Activated CD4-positive, alpha-beta T cell treated with anti-CD3 and anti-CD28 coated beads for 48 hours (primary cell): ENCODE measurements at places on chromosomes 7 and 10.

GRCh38 chr10:133168617-133169031 is 8.6 kb downstream of the KNDC1 start:
- DNase-seq: no peak

GRCh38 chr7:157692460-157693011 is 355.7 kb downstream of the DNAJB6 start:
- no peak for DNase-seq

DNA sequence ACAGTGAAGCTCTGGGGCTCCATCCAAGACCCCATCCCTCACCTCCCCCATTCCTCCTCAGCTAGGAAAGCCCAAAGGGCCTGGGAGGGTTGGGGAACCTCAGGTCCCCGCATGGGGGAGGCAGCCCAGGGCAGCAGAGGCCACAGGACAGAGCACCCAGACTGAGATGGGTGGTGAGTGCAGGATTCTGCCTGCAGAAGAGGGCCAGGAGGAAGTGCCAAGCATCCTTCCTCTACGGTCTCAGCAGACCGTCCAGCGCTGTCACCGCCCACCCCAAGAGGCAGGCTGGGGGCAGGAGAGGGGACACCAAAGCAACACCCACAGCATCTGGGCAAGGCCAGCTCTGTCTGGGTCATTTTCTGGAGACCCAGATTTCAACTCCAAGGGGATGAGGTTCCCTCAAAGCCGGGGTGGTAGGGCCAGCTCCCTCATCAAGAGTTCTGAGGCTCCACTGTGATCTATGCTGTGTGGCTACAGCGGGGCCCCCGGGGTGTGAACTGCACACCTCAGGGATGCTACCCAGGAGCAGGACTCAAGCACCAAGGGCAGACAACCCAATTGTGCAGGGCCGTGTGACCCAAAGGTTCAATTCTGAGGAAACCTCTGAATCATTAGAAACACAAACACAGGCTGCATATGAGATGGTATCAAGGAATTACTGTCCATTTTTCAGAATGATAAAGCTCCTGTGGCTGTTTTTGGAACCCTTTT is 46.8 kb downstream of the CAMK2B start:
- DNase-seq: peak; percentile 20

- DNase-seq: no peak
These were observed 47.8 kb downstream of the IPMK start for GRCh38 chr10:58219875-58220274.

DNA sequence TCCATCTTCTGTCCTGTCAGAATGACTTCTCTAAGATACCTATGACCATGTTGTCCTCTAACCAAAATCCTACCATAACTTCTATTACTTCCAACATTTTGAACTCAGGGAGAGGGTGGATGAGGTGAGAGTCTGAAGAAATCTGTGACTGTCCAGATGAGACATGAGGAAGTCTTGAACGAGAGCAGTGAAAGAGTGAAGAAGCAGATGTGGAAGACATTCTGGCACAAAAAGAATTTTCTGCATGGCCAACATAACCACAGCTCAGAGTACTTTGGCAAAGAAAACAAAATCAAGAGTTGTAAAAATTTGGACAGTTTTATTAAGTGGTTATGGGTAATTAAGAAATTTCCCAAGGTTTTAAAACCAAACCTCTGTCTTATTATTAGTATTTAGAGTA is 141.6 kb downstream of the CPEB3 start:
- DNase-seq: no peak

DNA sequence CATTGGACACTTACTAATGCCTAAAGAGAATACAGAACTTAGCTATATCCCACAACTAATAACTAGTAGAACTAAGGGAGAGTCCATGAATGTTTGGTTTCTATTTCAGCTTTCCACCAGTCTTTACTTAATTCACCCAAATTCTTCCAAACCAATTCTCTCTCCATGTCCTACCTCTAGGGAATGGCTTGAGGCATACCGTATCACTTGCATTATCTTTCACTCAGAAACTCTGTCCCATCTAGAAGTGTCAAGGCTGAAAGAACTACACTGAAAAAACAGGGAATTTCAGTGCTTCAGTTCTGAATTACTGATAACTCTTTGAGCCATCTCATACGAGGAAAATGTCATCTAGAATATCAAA is 758 bp downstream of the TMEM168 start:
- DNase-seq: no peak

DNA sequence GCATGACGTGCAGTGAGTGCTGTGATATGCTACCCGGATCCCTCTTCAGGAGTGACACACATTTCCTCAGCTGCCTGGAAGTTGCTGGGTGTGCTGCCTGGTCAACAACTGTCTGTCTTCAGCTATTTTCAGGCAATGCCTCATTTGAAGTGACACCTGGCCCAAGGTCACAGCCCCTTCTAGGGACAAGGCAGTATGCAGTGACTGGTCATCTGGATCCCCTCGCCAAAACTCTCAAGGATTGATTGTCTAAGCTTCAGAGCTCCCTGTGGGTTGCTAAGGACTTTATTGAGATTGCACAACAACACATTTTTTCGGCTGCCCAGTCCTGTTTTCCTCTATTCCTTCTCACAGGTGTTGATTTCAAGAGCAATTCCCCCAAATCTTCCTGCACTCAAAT is 108.8 kb downstream of the GNAI1 start:
- no peak for DNase-seq

- no peak for DNase-seq
These were observed 13.0 kb upstream of the INSIG1 start for GRCh38 chr7:155284496-155285274.

- no peak for DNase-seq
These were observed 223.8 kb downstream of the DYNC1I1 start for GRCh38 chr7:95996174-95996573.

DNA sequence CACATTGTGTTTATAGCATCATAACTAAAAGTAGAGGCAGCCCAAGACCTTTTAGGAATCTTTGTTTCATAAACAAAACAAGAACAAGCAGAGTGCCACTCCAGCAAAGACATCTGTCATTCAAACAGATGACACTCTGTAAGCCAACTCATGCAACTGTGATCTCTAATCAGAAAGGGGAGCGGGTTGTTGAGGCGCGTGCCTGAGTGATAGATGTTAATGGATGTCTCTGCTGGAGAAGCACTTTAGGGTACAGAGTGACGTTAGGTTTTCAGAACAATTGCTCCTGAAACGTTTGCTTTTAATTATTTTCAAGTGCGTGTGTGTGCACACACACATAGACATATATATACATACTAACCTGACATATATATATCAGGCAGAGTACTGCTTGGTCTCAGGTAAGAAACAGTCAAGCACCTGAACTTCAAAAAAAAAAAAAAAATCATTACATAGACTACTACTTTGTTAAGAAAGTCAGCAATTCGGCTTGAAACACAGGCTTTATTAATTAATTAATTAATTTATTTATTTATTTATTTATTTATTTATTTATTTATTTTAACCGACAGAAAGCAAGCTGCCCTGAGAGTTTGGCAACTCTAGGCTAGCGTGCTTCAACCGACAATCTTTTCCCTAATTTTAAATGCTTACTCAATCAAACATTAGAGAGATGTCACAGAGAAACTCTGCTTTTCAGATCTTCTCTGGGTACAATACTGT is 109.1 kb downstream of the POU6F2 start:
- DNase-seq: no peak

DNA sequence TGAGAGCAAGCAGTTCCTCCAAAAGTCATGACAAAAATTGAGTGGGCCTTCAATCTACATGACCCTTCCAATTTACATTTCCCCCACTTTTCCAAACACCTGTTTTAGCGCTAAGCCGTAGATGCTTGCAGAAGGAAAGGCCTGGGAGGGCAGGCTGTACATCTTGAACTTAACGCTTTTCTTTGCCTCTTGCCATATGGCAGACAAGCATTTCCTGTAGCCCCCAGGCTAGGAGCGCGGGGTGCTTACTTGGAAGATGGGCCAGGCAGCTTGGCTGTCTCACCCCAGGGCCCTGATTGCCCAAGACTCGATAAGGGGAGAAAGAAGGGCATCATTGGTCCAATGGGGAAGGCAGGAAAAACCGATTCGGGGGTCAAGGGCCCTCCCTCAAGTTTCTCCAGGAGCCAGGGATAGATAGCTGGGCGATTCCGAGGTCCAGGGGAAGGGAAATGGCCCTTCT is 1.8 kb downstream of the HOXA10 start:
- DNase-seq: peak; percentile 4

DNA sequence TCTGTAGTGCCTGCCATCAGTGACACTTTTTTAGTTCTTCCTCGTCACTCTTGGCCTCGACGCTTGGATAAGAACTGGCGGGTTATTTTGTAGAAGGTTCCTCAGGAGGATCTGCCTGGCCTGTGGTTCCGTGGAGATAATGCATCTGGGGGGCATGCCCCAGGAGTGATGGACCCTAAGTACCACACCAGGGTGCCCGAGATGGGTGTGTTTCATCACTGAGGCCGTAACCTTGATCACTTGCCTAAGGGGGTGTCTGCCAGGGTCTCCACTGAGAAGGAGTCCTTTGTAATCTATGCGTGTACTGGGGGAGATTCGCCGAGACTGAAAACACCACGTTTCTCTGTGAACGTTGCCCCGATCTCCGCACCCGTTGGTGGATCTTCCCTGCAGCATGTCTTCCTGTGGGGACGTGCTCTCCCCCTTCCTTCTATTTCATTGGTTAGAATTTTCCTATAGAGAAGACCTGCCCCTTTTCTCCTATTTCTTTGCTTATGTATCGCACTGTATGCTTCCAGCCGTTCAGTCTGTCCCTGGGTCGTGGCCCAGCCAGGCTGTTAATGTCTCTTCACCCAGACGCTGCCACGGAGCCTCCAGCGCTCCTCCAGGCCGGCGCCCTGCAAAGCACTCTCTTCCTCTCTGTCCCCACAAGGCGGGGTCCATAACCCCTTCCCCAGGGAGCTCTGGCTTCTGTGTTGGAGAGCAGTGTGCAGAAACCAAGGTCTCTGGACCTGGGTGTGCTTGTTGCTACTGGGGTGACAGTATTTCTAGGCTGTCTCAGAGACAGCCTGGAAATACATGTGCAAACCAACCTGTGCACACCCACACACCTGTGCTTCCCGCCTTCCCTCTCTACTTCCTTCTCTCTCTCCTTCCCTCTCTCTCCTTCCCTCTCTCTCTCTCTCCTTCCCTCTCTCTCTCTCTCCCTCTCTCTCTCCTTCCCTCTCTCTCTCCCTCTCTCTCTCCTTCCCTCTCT is 14.4 kb upstream of the DPYSL4 start:
- DNase-seq: no peak

DNA sequence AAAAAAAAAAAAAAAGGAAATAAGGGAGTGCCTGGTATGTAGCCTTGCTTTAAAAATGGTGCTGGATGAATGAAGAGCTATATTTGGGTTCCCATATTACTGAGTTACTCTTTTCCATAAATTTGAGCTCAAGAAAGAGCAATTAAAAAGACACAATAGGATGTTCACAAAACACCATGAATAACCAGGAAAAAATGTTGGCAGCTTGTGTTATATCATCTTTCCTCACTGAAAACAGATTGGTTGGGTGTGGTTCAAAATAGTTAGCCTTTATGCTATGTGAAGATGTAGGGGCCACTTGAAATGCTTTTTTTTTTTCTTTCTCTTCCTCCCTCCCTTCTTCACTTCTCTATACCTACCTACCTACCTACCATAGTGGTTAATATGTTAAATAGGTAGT is 256.9 kb downstream of the STK31 start:
- DNase-seq: no peak

DNA sequence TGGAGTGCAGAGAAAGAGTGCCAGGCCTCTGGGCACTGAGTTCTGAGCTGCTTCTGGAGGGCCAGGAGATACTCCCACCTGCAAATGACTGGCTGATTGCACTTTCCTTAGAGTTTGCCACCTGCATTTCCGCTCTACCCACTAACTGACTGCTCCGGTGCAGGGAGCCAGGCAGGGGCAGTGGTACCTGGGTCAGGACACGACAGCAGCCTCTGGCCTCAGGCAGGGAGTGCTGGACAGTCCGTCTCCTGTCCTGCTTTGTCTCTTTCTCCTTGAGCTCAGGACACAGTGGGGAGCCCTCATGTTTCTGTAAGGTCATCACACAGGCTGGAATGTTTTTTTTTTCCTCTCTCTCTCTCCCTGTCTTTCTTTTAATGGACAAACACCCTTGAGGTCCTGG is 252.0 kb downstream of the DPP6 start:
- DNase-seq: no peak

GRCh38 chr7:38052786-38053185 is 125.3 kb upstream of the STARD3NL start:
- no peak for DNase-seq

DNA sequence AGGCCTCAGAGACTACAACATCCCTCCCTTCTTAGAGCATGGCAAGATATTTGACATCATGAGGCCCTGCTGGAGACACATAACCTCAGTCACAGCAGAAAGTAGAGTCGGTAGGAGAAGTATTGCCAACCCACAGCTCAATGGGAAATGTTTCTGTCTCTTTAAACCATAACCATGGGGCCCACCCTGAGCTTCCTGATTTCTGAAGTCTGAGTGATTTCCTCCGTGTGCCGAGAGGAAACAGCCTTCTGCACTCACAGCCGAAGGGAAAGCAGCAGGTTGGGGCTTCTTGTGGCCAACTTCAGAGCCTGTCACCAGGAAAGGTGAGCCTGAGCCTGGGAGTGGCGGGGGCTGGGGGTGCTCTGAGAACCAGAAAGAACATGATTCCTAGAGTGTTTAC is at the start of gene GIMAP1:
Gene GIMAP1 (plus strand): TSS at position 246 of the 400 bp plus-strand sequence. CDS start 2,435 bp downstream, outside the sequence.
- peak; percentile 69 for DNase-seq

DNA sequence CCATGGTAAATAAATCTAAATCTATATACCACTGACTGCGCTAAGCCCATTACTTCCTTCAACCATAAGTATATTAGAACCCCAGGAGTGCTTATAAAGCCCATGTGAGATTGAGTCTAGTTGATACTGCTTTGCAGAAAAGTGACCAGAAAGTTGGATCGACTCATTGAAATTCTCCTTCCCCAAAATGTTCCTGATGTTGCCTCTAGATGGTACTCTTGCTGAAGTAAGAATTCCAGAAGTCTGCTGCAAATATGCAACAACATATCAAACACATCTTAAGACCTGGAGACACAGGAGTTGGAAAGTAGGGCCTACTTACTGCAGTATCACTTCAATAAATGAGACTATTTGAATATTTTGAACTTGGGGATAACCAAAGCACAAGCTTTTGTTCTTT is 550.8 kb downstream of the IPMK start:
- no peak for DNase-seq

- no peak for DNase-seq
These were observed 88.3 kb upstream of the AGK start for GRCh38 chr7:141462958-141463357.

DNA sequence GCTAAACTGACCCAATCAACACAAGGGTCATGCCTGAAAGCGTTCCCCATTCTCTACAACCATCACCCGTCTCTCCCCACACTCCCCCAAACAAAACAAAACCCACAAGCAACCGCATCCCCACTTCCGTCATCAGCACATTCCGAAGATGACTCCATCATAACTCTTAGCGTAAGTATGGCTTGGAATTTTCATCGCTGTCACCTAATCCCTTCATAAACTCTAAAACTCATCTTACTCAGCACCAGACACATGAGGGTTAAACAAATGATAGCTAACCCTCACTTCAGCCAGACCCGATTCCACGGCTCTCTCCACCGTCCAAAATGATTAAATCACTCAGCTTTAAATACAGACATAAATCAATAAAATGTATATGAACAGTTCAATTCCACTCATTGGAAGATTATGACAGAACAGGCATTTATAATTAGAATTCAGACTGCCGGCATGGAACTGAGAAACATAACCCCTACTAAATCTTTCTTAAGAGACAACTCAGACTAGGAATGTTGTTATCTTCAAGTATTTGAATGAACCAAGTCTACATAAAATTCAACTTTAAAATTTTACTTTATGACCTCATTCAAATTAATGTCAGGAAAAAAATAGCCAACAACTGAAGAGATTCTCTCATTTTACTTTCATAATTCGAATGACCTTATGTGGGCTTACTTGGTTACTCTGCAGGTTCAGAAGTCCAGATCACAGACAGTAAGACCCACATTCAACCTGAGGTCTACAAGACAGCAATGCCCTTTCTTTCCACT is 215.9 kb downstream of the PARD3 start:
- no peak for DNase-seq
